ENCODE measurements at places on chromosomes 12 and 14.
A peak's percentile ranks its signal among the peaks of the same experiment; 100 is the strongest.

DNA sequence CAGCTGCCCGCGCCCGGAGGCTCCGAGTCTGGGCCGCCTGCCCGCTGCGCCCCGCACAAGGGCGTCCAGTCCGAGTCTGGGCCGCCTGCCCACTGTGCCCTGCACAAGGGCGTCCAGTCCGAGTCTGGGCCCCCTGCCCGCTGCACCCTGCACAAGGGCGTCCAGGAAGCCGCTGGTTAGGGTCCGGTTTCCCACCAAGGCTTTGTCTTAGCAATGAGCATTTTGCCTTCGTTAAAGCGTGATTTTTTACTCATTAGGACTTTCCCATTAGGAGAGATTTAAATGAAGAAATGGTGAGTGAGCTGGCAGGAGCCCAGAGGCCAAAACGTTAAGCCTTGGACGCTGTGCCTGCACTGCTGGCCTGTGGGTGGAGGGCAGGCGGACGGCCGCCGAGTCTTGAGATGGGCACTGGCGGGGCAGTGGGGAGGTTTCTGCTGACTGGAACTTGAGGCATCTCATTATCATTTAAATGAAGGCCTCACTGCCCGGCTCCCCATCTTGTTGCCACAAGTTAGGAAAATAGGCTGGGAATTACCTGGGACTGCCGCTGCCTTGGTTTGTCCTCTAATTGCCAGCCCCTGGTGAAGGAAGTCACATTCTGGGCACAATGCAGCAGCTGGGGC, 36.0 kb downstream of the FBRSL1 start:
- DNase-seq = no peak

DNA sequence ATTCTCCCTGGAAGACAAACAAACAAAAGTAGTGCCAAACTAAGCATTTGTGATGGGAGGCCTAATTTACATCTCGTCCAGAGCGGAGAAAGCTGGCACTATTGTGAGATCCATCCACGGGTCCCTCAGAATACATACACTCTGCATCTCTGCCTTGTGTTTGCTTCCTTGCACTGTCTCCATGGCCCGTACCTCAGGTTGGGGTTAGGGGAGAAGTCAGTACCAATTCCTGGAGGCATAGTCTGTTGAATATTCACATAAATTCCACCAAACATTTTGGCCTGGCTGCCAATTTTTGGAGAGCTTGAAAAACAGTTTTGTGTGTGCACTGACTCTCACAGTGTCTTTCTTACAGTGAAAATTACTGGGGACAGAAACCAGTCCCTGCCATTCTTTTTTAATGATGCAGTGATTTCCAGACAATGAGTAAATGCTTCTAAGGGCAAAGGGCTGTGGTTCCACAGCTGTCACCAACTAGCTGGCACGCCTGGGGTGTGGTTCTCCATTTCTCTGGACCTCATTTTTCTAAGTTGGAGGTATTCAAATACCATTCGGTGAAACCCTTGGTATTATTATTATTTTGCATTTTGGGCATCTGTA, 119.7 kb upstream of the HIF1A start:
- no peak for DNase-seq

DNA sequence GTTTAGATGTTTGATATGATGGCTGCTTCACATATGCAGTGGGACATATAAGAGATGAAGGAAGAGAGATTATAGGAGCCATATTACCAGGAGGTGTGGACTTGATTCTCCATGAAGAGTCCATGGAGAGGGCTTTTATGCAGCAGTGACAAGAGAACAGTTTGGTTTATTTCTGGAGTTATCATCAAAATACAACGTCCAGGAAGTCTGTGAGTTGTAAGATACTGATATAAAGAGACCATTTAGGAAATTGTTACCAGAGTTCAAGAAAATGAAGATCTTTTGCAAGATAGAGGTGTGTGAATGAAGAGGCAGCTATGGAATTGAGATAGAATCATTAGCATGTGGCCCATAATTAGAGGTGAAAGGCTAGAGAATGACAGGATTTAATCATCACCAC, 431.7 kb downstream of the NPAS3 start:
- DNase-seq = no peak

- DNase-seq = no peak
Observed at GRCh38 chr12:77116277-77116676, 50.9 kb upstream of the E2F7 start.

GRCh38 chr12:8876887-8877286, 37.4 kb upstream of the PHC1 start:
- peak; percentile 14 for DNase-seq

DNA sequence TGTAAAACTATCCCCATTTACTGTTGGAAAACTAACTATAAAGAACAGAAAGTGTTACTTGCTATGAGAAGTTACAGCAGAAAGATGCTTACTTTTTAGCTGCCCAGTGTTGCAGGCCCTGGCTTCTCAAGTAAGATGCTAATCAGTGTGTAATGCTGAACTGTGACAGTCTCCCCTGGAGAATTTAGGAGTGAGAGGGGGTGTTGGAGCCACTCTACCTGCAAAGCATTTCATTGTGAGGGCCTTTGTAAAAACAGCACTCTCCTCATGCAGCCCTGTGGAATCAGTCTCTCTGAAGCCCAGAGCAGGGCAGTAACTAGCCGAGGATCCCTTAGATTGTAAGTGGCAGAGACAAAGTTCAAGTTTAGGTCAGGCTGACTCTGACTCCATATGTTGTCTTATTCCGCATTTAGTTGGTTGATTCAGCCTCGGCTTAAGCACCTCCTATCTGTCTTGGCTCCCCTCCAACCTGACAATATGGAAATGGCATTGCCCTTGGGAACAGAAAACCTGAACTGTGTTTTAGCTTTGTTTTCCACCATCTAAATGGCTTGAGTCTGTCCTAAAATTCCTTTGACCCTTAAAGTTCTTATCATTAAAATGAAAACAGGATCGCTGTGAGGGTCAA, 141.3 kb downstream of the PRKCH start:
- no peak for DNase-seq

- peak; percentile 83 for DNase-seq
Observed at GRCh38 chr12:50055831-50056638, 1.4 kb upstream of the ASIC1 start.

DNA sequence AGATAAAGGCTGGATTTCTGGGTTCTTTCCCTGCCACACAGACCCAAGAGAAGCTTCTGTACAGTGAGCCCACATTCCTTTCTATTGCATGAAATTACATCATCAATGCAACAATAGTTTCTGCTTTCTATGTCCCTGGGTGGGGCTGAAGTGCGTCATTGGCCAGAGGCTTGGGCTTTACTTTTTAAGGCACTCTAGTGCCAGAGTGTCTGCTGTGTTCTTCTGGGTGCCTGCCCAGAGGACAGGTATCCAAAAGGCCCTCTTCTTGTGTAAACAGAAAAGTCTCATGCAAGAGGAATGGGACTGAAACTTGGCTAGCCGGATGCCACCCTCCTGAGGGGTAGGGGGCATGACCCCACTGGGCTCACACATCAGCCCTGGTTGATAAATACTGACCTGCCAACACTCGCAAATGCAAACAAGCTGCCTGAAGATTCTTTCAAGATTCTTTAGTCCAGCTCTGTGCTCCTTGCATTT, 5.9 kb downstream of the KRT86 start:
- DNase-seq = no peak

DNA sequence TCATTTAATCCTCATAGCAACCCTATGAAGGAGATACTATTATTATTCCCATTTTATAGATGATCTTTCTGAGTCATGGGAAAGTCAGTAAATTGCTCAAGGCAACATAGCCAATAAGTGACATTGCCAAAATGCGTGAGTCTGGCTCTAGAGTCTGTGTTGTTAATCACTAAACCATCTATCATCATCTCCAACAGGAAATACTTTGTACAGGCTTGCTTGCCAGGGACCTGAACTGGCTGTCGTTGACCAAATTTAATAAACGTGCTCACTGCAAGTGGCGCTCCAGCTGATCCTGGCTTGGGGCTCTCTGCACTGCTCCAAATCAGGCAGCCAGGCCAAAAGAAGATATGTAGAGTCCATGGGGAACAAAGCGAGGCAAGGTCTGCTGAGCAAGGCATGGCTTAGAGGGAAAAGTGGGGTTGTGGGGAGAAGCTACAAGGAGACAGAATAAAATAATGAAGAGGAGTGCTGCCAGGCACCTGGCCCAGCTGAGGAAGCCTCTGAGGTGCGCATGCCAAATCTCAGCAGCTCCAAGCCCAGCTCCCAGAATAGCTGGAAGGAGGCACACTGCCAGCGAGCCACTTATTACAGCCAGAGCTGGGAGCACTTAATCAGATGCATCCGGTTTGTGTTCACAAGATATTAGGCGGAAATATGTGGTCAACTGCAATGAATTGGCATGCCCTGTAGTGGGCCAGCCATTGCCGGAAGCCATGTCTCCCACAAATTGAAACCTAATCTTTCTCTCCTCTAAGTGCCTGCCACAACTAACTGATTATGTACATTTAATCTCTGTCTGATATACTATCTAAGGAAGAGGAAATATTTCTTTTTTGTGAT, 43.3 kb upstream of the PTPRO start:
- no peak for DNase-seq

DNA sequence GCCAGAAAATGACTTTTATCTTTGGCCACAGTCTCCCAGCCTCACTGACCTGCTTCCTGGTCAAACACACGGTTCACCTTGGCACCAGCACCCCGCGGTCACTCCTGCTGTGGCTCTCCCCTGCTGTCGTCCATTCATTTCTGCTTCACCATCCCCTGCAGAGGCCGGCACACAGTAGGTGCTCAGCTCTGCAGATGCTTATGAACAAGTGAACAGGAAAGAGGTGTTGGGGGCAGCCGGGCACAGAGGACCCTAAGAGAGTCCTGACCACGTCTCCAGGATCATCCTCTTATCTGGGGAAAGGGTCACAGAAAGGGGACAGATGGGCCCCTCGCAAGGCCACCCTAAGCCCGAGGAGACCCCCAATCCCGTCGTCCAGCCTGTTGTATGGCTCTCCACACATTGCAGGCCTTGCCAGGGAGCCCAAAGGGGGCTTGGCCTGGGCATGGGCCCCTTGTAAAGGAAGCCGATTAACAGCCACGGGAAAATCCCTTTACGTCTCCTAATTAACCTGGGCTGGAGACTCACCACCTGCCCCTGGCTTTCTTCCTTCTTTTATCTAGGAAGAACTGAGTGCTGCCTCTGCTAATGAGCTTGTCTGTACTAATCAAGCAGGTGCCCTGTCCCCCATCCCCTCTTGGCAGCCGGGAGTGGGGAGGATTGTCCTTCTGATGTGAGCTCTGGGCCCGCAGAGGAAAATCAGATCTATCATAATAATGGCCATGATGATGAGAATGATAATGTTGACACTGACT, 119.2 kb downstream of the AACS start:
- DNase-seq = no peak

DNA sequence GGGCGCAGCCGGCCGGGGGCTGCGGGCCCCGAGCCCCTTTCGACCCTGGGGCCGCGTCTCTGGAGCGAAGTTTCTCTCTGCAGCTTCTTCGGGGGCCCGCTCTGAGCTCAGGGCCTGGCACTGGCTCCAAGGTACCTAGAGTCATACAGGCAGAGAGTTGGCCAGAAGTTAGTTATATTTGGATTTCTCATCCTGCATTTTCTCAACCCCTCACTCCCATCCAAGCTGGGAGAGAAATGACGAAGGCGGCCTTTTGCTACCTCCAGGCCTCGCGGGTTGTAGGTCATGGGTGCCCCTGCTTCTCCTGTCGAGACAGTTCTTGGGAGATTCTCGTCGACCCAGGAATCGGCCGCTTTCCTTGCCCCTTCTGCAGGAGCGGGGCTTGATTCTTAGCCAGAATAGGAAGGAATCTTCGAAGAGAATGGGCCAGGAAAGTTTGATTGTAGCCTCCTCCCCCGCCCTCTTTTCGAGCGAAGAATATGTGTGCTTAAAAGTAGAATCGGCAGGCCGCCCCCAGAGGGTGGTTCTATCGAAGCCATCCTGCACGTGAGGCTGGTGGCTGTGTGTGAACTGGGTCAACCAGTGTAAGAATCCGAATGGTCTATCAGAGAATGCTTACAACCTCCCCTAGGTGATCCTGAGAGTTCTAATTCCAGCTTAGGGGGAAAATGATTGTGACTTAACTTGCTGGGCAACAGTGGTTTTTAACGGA, 785 bp downstream of the MLEC start:
- DNase-seq = peak; percentile 54

GRCh38 chr14:93751946-93752655, 36.2 kb downstream of the PRIMA1 start:
- DNase-seq = no peak

GRCh38 chr12:102833687-102834441, 83.2 kb downstream of the PAH start:
- peak; percentile 70 for DNase-seq

DNA sequence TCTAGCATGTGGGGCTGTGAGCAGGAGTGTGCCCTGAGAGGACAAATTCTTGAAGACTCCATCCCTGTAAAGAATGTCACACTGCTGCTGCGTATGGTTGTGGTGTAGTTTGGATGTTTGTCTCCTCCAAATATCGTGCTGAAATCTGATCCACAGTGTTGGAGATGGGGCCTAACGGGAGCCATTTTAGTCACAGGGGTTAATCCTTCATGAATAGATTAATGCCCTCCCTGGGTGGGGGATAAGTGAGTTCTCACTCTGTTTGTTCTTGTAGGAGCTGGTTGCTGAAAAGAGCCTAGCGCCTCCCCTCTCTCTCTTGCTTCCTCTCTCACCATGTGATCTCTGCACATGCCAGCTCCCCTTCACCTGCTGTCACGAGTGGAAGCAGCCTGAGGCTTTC, 94.5 kb upstream of the VASH1 start:
- peak; percentile 76 for DNase-seq

DNA sequence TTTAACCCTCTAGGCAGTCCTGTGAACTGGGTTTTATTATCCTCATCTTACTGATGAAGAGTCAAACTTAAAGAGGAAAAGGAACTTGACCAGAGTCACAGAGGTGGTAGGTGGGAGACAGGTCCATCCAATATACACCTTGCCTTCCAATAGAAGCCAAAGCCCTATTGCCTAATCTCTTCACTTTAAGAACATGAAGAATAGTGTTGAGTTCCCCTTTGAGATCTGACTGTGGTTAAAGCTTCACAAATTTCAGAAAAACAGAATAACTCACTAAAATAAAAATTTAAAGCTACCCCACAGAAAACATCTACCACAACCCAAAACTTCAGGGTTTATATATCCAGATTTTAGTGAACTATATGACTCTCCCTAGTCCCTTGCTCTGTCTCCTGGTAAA, 115.4 kb downstream of the ETV6 start:
- DNase-seq = no peak

GRCh38 chr14:74541225-74541624, 47.7 kb downstream of the ISCA2 start:
- no peak for DNase-seq

DNA sequence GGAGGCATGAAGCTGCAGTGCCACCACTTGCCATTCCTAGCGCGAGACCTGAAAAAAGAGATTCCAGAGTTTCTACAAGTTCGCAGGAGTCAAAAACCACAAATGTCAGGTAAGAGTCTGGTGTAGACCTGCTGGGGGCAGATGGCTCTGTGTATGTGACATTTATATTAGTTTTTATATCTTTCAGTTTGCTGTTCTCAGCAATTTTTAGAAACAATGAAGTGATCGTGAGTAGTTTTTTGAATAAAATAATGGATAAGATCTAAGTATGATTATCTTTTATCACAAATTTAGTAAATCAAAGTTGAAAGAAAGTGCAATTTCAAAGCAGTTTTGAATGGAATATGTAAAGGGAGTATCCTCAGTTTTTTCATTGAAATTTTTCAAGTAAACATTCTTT, 9.3 kb downstream of the ZC3H14 start:
- DNase-seq = no peak

Data from mesendoderm (in vitro differentiated cells).